Activated CD8-positive, alpha-beta memory T cell treated with anti-CD3 and anti-CD28 coated beads for 1 hour (primary cell): ENCODE measurements at places on chromosomes 2 and 18.

GRCh38 chr2:195652911-195653310, 4.1 kb upstream of the SLC39A10 start:
- no peak for DNase-seq

- DNase-seq, result no peak
Measured at GRCh38 chr2:74908748-74909444, 49.5 kb upstream of the POLE4 start.

DNA sequence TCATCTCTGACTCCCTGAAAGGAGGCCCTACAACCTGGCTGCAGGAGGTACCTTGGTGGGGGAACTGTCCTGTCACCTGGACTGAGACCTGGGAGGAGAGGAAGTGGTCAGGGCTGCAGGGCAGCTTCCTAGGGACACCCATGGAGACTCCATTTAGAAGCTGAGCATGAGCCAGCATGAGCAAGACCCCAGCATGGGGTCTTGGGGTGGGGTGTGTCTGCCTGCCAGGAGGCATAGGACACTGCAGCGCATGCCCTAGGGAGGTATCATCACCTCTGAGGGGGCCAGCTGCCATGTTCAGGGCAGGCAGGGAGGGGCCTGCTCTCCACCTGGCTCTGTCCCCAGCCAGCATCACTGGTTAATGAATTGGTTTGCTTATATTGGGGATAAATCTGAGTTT, 249.7 kb downstream of the CELF4 start:
- no peak for DNase-seq

- no peak for DNase-seq
Measured at GRCh38 chr2:237691029-237691907, 63.9 kb downstream of the LRRFIP1 start.

DNA sequence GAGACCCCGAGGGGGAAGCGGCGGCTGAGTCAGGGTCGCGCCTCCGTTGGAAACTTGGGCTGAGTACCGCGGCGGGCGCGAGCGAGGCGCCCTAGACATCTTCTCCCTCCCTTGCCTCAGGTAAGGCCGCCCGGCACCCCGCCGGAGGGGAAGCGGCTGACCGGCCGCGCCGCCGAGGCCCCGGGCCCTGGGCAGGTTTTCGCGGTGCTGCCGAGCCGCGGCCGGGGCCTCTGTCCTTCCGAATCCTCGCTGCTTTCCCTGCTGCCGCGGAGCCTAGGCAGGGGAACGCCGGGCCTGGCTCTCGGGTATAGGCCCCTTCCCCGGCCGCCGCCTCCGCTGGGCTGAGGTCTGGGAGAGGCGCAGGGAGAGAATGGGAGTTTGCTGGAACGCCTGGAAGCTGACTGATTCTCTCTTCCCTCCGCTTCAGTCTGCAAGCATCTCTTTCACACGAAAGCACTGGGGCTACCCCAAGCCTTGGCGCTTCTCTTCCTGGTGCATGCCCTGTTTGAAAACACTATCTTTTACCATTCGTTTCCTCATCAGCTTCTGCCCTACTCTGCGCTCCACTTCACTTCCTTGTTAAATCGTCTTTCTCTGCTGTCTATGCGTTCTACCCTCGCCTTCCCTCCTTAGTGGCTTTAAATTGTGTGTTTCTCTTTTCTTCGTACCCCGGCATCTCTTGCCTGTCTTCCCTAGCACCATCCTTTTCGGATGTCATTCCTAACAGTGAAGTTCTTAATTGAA, 652 bp downstream of the PPM1B start:
- DNase-seq, result peak; percentile 10

DNA sequence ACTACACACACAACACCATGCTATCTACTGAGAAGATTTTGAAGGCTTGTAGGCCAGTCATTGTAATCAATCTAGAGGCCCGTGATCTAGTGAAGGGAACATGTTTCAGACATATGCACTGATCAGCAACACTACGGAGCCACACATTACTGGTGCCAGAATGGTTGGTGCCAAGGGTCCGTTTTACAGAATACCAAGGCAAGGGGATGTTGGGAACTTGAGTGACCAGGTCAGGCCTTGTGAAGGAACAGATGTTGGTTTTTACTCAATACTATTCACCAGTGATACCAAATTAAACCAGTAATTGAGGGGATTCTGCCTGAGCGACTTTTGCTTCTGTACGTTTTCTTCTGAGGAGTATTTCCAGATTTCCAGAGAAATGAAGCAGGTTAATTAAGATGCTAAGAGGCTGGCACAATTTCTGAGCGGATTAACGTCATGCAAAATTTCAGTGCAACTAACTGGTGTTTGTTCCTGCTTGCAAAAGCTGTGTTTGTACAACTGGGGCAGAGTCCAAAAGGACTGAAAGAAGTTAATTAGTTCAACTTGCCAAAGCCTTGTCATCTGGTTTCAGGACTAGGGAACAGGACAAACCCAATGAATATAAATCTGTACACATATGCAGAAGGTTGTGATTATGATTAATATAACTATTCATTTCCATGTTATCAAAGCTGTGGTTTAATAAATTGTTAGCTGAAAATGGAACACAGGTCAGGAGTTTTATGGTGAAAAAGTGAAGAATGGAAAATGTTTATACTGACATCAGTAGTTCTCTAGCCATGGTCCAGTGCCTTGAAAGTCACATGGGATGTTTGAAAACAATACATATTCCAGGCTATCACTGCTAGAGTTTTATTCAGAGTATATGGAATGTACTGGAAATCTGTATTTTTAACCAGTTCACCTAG, 432.1 kb upstream of the DCC start:
- DNase-seq, result no peak

GRCh38 chr18:78414302-78414701, 565.3 kb upstream of the SALL3 start:
- DNase-seq, result no peak

DNA sequence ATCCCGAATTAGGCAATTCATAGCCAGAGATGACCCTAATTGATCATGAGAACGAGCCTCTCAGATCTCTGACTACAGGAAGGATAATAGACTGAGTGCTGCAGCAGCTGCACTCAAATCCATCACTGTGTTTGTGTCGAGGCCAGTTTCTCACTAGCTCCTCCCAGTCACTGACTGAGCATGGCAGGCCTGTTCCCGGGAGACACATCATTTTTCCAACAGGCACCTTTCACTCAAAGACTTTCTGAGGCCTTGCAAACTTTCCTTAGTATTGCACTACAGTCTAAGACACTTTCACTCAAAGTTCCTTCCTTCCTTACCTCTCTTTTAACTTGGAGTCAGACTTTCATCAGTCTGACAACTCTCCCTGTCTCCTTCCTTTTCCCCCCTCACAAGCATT, 13.7 kb downstream of the SOS1 start:
- no peak for DNase-seq

- DNase-seq, result no peak
Measured at GRCh38 chr18:37714691-37715090, 149.1 kb upstream of the CELF4 start.

DNA sequence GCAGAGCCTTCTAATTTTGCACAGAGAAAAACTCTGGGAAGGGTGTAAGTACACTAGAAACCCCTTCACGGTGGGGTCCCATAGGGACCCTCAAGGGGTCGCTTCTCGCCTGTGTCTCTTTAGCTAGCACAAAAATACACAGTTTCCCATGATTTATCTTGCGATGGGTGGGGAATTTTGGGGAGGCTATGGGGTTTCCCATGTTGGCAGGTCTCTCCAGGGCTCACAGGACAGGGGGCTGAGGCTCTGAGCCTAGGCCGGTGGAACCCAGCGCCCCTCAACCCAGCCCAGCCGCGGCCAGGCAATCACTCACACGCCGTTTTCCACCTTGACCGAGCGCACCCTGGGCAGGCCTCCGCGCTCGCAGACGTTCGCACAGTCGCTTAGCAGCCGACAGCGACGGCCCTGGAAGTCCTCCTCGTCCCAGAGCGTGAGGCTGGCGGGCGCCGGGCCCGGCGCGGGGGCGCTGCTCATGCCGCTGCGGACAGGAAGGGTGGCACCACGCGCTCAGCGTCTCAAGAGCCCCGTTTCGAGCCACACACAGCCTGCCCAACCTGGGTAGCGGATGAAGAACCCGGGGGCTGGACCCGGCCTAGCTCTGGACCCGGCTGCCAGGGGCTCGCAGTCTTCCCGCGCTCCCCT, 398 bp downstream of the CRYBA2 start:
- no peak for DNase-seq

- DNase-seq, result no peak
Measured at GRCh38 chr18:43484710-43485109, 207.4 kb upstream of the SYT4 start.

DNA sequence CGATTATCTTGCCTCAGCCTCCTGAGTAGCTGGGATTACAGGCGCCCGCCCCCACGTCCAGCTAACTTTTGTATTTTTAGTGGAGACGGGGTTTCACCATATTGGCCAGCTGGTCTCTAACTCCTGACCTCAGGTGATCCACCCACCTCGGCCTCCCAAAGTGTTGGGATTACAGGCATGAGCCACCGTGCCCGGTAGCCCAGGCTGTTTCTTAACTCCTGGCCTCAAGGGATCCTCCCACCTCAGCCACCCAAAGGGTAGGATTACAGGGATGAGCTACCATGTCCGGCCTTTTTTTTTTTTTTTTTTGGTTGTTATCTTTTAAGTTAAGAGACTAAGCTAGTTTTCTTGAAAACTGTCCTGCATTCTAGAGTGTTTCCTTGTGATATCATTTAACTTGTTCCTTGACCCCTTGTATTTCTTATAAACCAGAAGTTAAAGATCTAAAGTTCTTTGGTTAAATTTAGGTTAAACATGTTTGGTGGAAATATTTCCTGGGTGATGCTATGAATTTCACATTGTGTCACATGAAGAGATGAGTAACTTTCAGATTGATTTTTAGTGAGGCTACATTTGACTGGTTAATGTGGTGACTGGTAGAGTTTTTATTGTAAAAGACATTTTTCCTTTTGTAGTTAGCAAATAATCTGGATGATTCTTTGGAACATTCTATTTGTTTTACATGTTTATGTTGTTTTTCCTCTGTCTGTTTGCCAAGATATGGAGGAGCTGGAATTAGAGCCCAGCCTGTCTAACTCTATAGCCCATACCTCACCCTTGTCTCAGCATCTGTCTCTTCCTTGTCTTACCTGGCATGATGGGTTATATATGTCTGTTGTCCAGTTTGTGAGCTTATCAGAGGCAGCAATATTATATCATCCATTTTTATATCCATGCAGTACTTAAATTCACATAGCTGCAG, 5.2 kb downstream of the NCAPH start:
- no peak for DNase-seq

DNA sequence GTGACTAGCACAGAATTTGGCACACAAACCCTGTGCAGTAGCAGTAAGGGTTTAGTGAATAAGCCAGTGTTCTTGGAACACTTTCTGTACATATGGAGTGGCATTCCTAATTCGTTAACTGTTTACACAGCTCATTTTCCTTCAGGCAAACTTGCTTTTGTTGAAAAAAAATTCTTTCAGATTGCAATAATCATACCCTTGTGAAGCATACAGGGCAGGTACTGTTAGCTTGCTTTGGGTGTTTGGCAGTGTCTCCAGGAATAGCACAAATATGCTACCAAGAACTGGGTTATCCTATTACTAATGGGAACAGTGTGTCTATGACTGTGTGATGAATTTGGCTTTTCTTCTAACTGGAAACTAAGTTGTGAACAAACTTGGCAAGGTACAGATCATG, 33.4 kb downstream of the UGP2 start:
- no peak for DNase-seq

DNA sequence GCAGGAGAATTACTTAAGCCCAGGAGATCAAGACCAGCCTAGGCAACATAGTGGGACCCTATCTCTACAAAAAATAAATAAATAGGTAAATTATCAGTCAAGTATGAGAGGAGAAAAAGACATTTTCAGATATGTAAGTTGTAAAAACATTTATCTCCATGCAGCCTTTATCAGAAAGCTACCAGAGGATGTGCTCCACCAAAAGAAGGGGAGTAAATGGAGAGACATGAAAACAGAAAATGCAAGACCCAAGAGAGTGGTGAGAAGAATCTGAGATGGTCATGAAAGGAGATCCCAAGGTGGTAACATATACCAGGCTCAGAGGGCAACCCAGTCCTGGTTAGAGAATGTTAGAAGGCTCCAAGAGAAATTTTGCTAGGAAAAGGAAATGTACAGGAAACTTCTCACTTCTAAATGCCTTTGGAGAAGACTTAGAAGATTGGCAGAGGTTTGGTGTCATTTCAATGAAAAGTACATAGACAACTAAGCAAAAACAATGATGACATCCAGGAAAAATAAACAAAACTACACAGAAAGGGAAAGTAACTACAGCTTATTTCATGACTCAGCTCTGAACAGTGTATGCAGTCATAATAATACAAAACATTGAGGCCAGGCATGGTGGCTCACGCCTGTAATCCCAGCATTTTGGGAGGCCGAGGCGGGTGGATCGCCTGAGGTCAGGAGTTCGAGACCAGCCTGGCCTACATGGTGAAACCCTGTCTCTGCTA, 19.5 kb downstream of the CIB4 start:
- no peak for DNase-seq

DNA sequence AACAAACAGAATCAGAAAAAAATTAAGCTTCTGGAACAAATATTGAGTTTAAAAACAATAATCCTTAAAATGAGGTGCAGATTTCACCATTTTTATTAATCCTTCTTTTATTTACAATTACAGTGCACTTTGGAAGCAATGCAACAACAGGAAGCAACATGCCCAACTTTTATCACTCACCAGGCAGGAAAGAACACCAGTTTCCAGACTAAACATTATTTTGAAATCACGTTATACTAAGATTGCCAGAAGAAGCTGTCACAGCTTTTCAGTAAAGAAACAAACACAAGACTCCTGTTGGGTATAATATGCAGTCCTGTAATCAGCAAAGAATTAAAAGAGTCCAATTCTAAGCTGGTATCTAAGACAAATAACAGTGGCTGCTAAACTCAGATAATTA, 137.9 kb upstream of the ZC3H15 start:
- DNase-seq, result no peak

GRCh38 chr2:64204703-64205102, 60.5 kb upstream of the PELI1 start:
- DNase-seq, result no peak

DNA sequence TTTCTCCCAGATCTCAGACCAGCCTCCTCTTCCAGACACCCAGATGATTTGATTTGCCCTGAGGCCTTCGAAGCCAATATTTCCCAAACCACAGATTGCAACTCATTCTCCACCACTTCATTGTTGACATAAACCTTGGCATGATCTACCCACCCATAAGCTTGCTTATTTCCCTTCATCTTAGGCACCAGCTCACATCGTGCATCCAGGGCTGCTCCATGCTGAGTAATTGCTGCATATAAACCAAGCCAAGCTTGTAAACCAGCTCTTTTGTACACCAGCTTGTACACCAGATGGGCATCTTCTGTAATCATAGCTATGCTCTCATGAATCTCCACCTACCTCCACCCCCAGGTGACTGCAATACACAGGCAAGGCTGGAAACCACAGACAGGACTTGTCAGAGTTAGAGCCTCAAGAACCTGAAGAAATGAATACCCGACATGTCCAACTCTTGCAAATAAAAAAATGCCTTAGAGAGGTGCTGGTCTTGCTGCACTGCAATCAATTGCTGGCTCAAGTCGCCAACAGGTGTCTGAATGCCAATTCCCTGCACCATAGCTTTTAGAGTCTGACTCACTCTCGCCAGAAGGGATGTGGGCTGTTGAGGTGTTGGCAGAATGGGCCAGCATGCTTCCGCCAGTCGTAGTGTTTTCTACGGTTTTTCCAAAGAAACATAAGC, 31.5 kb downstream of the TRABD2A start:
- no peak for DNase-seq
